ENCODE measurements at places on chromosomes 2 and 18. TPM values are rescaled to one million over a fixed set of nuclear protein-coding genes. Genes with fewer than 3 reads are reported as not detected.
A peak's percentile ranks its signal among the peaks of the same experiment; 100 is the strongest.

DNA sequence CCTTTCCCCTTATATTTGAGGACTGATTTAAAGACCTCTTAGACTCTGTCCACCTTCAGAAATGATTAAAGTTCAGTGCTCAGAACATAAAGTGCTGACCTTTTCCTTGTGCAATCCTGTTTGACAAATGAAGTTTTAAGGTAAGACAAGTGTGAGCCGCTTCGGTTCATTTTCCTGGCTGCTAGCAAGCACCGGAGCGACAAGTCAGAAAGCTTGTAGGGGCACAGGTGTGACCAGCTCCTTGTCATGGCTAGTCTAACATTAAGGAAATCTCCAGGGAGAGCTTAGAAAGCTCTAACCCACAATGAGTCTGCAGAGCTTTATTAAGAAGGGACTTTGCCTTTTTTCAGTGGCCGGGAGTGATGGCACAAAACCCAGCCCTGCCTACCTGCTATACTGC is 2.3 kb upstream of the NCKAP5 start:
- no peak for DNase-seq

DNA sequence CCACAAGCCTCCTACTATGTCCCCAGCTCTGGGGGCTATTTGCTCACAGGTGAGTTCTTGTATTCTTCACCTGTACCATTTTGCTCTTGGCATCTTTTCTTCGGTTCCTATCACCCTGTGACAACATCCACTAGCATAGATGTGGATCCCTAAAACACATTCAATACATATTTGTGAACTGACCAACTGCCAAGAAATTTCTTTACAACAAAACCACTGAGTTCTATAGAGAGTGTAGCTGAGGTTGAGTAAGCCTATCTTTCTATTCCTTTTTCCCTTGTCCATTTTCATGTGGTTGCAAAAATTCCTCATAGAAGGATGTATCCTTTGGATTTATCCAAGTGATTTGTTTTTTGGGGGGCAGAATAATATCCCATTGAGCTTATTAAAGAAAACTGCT is 192.7 kb upstream of the ITGA4 start:
- no peak for DNase-seq

GRCh38 chr2:26988058-26988860 is 17.8 kb downstream of the MAPRE3 start:
- no peak for DNase-seq

GRCh38 chr18:49476664-49477411 is 10.2 kb downstream of the C18orf32 start:
- peak; percentile 28 for DNase-seq

POTEC gene
- total RNA-seq = not detected

KYNU gene
- total RNA-seq = 165 TPM

DNA sequence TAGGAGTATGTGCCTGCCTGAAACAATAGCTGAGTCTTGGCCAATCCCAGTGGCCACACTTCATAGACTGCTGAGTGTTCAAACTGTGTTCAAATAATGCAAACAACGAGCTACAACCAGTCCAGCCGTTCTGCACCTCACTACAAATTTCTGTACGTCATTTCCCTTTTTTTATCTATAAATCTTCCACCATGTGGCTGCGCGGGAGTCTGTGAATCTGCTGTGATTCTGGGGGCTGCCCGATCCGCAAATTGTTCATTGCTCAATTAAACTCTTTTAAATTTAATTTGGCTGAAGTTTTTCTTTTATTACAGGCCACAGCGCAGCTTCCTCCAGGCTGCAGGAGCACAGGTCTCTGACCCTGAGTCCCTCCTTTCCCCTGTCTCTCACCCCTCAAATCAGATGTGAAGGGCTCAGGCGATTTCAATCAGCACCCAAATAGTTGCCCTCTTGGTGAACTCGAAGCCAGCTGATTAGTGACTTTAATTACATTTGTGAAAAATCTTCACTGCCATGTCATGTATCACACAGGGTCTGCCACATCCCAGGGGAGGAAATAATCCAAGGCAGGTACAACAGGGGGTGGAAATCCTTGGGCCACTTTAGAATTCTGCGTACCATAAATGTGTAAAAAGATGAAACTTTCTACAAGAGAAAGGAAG is 145.6 kb downstream of the NDUFA10 start:
- no peak for DNase-seq

DSG4 gene
- total RNA-seq = not detected

DNA sequence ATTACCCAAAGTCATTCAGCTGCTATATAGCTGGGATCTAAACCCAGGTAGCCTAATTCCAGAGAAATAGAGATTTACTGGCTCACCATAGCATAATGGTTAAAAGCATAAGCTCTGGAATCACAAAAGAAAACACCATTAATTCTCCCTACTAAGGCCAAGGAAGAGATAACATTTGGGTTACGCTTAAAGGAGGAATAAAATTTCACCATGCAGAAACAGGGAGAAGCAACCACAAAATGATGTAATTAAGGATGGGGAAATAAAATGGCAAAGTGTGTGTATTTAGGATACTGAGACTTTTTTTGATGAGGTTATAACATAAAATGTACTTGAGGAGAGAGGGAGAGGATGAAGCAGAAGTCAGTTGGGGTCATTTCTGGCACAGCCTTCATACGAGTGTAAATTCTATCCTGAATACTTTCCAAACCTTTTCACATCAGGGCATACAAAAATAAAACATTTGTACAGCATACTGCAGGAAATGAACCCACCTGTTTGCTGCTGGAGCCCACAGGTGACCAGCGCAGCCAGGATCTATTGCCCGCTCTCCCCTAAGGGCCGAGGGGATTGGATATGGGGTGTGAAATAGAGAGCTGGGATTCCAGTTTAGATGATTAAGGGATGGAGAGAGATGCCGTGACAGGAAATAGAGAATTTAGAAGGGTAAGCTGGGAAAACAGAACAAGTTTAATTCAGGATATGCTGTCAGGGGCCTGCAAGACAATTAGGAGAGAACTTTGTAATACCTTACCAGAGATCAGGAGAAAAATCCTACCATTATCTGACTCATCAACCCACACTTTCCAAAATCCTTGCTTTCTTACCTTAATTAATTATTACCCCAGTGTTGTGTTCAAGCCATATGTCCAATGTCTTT is 43.8 kb upstream of the SERTAD2 start:
- no peak for DNase-seq

DNA sequence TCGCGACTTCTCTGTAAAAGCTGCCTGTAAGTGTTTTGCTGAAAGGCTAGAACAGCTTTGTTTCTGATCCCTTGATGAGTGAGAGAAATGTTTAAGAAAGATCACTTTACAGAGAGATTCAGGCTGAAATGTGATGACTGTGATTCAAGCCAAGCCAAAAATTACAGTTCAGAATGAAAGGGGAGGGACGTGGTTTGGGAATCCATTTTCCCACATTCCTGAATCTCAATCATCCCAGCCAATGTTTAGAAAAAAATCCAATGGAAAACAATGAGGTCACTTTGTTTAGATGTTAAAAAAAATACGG is 416.7 kb downstream of the ARHGAP15 start:
- DNase-seq = no peak

IGFBP5 gene
- total RNA-seq = 0.48 TPM

GRCh38 chr2:36489281-36489680 is 108.7 kb downstream of the FEZ2 start:
- DNase-seq = no peak

DNA sequence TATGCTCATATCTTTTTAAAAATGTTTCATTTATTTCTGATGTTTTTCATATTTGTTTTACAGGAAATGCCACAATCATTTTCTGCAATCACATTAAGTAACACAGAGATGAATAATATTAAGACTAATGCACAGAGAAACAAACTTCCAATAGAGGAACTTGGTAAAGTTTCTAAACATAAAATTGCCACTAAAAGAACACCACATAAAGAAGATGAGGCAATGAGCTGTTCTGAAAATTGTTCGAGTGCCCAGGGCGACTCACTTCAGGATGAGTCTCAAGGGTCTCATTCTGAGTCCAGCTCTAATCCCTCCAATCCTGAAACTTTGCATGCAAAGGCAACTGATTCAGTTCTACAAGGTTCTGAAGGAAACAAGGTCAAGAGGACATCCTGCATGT is 70.4 kb downstream of the APLF start:
- no peak for DNase-seq

DNA sequence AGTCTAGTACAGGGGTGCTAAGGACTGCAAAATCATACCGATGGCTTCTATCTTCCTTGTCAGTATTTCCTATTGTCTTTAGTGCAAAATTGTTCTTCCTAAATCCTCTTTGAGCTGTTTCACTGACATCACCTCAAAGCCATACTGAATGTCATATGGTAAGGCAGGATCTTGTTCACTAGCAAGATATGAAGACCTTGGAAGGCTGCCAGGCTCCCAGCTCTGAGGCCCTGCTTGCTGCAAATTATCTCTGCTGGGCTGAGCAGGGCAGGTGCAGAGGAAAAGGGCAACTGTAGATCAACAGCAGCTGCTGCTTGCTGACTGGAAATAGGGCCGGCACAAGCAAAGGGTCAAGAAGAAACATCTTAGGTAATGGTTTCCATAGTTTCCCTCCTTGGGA is 58.2 kb downstream of the PMAIP1 start:
- DNase-seq = peak; percentile 14

GRCh38 chr2:28181801-28182200 is 210.9 kb upstream of the FOSL2 start:
- no peak for DNase-seq

DNA sequence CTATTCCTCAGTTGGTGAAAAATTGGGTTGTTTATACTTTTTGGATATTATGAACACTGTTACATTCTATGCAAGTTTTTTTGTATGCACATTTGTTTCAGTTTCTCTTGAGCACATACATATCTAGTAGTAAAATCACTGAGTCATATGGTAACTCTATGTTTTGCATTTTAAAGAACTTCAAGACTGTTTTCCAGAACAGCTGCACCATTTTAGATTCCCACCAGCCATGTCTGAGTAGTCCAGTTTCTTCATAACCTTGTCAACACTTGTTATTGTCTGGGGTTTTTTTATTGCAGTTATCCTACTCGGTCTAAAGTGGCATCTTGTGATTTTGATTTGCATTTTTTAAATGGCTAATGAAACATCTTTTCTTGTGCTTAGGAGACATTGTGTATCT is 100.3 kb upstream of the OTOS start:
- no peak for DNase-seq

- DNase-seq = peak; percentile 90
Measured at GRCh38 chr2:24084386-24085199, at the start of gene TP53I3. TP53I3 (minus strand) TSS chr2:24084834; CDS start chr2:24084326, 508 bp downstream.

DNA sequence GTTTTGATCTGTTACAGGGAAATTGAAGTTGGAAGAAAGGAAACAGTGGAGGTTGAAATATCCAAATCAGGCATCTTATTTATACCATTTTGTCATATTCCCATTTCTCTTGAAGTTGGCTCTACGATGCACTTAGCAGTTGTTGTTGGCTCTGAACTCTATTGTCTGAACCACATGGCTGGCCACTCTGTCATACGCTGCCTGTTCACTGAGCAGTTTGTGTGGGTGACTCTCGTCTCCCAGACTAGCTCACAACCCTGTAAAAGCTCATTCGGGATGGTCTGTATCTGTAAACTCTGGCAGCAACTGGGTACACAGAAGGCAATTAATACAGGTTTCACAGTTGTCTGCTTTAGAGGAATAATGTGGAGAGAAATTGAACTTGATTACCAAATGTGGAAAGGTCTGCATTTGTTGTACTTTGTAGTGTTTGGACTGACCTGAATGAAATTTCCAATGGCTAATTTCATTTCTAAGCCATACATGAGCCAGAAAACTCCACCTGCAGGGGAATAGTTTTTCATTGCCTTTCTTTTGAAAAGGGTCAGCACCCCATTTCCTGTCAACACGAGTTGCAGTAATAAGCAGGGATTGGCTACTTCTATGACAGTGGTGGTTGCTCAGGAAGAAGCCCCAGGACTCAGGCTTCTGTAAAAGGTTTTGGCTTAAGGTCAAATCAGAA is 378.2 kb downstream of the OSR1 start:
- no peak for DNase-seq

DNA sequence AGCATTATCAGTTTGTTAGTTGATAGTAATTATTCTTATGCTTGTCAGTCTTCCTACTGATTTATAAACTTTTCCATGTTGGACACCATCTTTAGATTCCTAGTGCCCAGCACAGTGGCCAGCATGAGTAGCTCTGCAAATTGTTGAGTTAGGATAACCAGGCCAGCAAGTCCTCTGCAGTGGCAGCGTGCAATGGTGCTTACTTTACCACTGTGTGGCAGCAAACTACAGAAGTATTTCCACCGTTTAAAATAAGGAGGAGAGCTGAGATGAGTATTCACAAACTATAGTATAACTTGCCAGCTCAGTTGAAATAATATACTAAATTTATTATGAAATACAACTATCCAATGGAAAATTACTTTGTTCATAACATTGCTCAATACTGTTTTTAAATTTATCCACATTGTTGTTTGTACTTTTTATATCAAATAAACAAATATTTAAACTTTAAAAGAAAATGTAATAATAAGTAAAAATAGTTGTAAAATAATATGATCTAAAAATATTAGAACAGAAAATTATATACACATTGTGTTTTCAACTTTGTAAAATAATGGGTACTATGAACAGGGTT is 9.3 kb upstream of the THADA start:
- peak; percentile 88 for DNase-seq

DNA sequence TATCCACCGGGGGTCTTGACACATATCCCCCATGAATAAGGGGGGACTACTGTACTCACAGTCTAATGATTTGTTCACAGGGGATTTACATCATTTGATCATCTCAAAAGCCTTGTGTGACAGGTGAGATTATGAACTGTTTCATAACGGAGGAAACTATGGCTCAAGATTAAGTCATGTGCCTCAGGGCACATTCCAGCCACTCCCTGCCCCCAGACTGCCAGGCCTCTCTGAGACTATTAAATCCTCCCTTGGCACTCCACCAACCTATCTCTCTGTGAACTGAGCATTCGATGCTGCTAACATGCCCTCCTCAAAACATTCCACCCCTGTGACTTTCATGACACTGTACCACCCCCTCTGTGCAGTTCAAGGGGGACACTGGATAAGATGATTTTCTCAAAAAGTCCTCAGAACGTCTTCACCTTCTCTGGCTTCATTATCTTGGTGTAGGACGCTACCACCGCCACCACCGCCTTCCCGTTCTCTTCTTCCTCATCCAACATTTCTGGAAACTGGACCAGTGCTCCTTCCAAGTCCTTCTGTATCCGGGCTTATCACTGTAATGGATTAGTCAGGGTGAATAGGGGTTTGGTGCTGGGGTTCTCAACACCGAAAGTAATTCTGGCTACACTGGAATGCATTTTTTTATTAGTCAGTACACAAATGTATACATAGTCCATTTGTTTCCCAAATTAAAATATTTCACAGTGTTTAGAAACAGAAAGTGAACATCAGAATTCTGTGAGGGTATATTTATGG is 169.6 kb downstream of the KCNS3 start:
- DNase-seq = peak; percentile 42

DNA sequence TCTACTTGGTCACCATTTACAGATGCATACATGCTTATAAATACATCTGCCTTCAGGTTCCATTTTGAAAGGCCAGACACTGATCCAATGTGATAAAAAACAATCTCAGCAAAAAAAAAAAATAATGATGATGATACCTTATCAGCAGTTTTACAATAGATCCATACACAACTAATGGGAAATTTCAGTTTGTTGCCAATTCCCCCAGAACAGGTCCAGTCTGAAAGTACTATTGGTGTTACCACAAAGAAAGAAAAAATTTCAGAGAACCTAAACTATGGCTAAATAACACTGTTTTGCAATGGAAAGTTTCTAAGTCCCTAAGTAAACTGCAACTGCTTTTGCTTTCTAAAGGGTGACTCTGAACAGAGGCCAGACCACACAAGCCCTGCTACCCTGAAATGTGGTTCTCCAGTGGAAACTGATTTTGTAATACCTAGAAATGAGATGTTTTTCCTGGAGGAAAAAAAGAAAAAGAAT is 54.1 kb downstream of the LPIN2 start:
- DNase-seq = no peak

GRCh38 chr2:42250925-42251324 is 81.8 kb downstream of the EML4 start:
- no peak for DNase-seq

GPAT2 gene
- total RNA-seq = not detected

GPR39 gene
- 0.32 TPM for total RNA-seq

All from SK-MEL-5 (cell line).